ENCODE measurements at places on chromosomes 12 and 14.
A peak's percentile ranks its signal among the peaks of the same experiment; 100 is the strongest.

DNA sequence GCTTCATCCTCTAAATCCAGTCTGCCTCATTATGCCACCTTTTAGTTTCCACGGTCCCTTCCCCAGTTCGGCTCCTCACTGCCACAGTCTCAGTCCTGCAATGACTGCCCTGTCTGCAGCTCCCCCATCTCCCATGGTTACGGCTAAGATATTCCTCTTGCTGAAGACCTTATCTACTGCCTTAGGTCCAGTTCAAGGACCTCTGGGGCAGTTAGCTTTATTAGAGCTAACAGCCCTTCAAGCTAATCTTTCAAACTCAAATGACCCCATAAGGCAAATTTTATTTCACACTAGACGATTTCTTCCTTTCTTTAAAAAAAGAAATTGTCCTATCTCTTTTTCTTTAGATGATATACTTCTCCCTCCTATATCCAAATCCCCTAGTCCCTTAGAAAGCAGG lies 214.7 kb downstream of the MON2 start:
- H3K4me1 ChIP-seq = peaks cover 3% of the 10 kb centered on the region
- H3K27me3 ChIP-seq = peaks cover 4% of the 10 kb centered on the region
- no peak overlapping the region for H3K27ac ChIP-seq
- H3K36me3 ChIP-seq = no peaks in the 10 kb centered on the region
- H3K4me3 ChIP-seq = no peak overlapping the region

DNA sequence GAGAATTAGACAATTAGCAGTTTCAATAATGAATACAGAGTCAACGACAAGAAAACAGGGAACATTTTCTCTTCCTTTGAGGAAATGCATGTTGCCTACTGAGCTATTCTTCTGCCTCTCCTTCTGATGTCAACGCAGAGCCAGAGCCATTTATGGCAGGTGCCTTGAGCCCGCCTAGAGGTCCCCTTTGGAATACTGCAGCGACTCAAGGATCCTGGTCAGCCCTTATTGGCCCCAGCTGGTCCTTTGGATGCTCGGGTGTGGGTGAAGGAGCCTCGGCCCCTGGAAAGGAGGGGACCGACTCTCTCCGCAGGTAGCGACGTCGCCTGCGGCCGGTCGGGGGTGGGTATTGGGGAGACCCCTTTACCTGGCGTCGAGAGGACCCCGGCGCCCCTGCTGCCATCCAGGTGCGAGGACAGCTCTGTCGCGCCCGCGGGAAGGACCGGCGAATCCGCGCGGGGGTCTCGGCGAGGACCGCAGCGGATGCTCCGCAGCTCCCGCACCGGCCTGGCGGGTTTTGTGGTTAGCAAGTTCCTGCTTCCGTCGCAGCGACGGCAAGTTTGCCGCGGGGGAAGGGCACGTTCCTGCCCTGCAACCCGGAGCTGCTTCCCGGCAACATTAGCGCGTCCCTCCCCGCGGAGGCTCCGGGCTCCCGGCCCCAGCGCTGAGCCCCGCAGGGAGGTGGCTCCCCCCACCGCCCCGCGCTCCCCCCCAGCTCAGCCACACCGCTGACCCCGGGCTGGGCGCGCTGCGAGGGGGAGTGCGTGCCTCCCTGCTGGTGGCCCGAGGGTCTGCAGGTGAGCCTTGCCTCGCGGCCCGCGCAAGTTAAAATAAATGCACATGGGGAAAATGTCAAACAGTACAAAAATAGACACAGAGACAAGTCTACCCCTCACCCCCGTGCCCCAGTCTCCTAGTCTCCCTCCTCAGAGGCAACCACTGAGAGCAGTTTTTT lies at the start of gene MANSC1:
Gene MANSC1 (minus strand): TSS at position 532 of the 955 bp plus-strand sequence. CDS start 6,928 bp downstream, outside the sequence.
- peaks cover 5% of the 10 kb centered on the region for H3K4me1 ChIP-seq
- peak within 1 kb of the TSS; percentile 75 for H3K4me3 ChIP-seq
- no peaks in the 10 kb centered on the region for H3K27me3 ChIP-seq
- no peaks in the 10 kb centered on the region for H3K36me3 ChIP-seq

DNA sequence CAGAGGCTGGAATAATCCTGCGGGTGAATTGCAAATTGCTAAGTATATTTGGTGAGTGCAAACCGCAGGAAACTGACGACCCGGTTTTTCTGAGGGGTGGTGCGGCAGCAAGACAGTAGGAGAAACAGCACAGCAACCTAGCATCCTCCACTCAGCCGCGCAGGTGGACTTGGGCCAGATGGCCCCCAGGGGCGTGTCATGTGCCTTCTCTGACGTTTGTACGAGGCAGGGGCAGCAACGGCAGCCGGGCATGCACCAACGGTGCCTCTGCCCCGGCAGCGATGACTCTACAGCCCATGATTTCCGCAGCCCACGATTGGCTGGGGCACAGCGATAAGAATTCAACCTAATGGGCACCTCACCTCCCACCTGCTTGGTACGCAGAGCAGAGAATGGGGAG lies 11.1 kb upstream of the CLEC2A start:
- DNase-seq = no peak
- H3K36me3 ChIP-seq = no peaks in the 10 kb centered on the region
- H3K27me3 ChIP-seq = peaks cover 3% of the 10 kb centered on the region
- no peak overlapping the region for H3K27ac ChIP-seq
- H3K4me3 ChIP-seq = peak overlapping the region; percentile 52

DNA sequence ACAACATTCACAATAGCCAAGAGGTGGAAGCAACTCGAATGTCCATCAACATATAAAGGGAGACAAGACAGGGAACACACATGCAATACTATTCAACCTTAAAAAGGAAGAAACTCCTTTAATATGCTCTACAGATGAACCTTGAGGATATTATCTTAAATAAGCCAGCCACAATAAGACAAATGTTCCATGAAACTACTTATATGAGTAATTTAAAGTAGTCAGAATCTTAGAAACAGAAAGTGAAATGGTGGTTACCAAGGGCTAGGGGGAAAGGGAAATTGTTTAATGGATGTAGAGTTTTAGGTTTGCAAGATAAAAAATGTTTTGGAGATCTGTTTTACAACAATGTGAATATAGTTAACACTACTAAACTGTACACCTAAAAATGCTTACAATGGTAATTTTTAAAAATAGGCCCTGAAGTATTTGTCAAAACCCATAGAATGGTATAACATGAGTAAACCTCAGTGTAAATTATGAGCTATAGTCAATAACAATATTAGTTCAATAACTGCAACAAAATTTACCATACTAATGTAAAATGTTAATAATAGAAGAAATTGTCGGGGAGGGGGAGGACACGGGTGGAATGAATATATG lies 71.1 kb downstream of the EGLN3 start:
- DNase-seq = no peak
- no peaks in the 10 kb centered on the region for H3K36me3 ChIP-seq
- no peak overlapping the region for H3K4me3 ChIP-seq

GRCh38 chr14:91252871-91253794 lies 8.6 kb upstream of the GPR68 start:
- H3K27ac ChIP-seq = peak overlapping the region; percentile 6
- peaks cover 44% of the 10 kb centered on the region for H3K4me1 ChIP-seq
- peak overlapping the region; percentile 79 for H3K4me3 ChIP-seq
- H3K36me3 ChIP-seq = no peaks in the 10 kb centered on the region

GRCh38 chr12:57732726-57733593 lies 5.6 kb downstream of the AGAP2 start:
- no peak for DNase-seq
- H3K4me3 ChIP-seq = no peak overlapping the region
- H3K4me1 ChIP-seq = peaks cover 12% of the 10 kb centered on the region
- no peak overlapping the region for H3K27ac ChIP-seq
- H3K27me3 ChIP-seq = no peaks in the 10 kb centered on the region

- no peaks in the 10 kb centered on the region for H3K27me3 ChIP-seq
- peaks cover 7% of the 10 kb centered on the region for H3K4me1 ChIP-seq
- peaks cover 1% of the 10 kb centered on the region for H3K36me3 ChIP-seq
- DNase-seq = no peak
- no peak overlapping the region for H3K4me3 ChIP-seq
- no peak overlapping the region for H3K27ac ChIP-seq
Measured at GRCh38 chr14:95543021-95543420, 8.2 kb downstream of the GLRX5 start.

DNA sequence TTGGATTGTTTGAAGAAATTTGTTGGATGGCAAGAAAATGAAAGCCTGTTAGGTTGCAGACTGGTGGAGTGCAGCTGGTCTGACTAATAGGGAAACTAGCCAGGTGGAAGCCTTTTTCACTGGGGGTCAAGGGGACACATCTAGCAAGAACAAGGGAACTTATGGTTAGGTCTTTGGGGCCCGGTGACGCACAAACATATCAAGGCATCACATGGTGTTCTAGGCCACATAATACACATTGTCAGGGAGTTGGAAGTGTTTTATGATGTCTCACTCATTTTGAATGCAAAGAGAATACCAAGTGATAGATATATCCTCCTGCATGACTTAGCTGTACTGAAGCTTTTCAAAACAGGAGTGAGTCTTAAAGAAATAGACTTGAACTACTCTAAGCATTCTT lies 351.2 kb downstream of the KCNH5 start:
- no peak overlapping the region for H3K4me3 ChIP-seq
- H3K27ac ChIP-seq = no peak overlapping the region
- no peaks in the 10 kb centered on the region for H3K4me1 ChIP-seq
- no peaks in the 10 kb centered on the region for H3K36me3 ChIP-seq

DNA sequence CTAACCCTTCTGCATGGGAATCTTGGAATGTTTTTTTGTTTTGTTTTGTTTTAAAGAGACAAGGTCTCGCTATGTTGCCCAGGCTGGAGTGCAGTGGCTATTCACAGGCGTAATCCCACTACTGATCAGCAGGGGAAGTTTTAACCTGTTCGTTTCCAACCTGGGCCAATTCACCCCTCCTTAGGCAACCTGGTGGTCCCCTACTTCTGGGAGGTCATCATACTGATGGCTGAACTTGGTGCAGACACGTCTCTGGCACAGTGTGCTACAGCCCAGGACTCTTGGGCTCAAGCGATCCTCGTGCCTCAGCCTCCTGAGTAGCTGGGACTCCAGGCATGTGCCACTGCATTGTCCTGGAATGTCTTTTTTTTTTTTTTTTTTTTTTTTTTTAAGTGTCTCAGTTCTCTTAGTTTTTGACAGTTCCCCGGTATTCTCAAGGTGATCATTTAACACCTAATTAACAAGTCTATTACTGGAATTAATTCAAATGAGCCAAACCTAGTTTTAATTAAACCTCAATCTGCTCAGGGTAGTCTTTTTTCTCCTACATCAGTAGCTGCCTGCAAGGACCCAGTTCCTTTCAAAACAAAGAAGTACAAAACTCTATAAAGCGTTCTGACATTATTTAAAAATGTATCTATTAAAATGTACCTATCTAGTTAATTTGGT lies 49.0 kb upstream of the ISM2 start:
- no peak for DNase-seq
- peaks cover 17% of the 10 kb centered on the region for H3K36me3 ChIP-seq
- H3K4me3 ChIP-seq = no peak overlapping the region
- peaks cover 5% of the 10 kb centered on the region for H3K4me1 ChIP-seq

DNA sequence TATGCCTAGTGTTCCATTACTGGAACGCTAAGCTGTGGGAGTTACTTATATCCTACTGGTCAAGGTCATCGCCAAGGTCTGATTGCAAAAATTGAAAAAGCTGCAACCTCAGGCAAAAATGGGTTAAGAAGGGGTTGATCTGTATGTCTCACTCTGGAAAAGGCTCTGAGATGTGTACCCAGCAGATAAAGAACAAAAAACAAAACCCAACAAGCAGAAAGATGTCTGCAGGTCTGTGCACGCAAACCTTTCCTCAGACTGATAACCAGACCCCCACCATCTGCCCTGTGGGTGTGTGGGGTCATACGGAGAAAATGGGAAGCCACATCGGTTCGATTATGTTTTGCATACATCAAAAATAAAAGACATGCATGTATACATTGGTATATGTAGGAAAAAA lies 56.4 kb downstream of the TESC start:
- DNase-seq = no peak
- H3K27ac ChIP-seq = no peak overlapping the region
- no peaks in the 10 kb centered on the region for H3K27me3 ChIP-seq
- H3K4me3 ChIP-seq = no peak overlapping the region

GRCh38 chr12:122265886-122266229 lies 436 bp downstream of the VPS33A start:
- H3K27ac ChIP-seq = peak overlapping the region; percentile 99
- H3K36me3 ChIP-seq = peaks cover 3% of the 10 kb centered on the region
- H3K4me3 ChIP-seq = peak overlapping the region; percentile 99
- DNase-seq = no peak
- no peaks in the 10 kb centered on the region for H3K27me3 ChIP-seq
- peaks cover 7% of the 10 kb centered on the region for H3K4me1 ChIP-seq

DNA sequence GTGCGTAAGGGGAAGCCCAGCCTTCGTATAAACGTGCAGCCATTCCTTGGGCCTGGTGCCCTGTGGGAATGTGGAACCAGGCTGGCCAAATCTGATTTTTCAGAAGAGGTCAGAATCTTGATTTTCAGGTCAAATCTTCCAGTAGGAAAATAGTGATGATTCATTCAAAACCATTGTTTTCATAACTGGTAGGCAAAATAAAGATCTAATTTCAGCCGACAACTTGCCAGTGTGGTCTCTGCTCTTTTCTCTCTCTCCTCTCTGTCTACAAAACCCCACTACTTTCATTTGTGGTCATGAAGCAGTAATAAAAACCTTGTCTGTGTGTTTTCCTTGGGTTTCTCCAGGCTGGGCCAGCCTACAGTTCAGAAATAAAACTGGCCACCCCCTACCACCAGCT lies 135.1 kb downstream of the RBM19 start:
- DNase-seq = no peak
- H3K27ac ChIP-seq = no peak overlapping the region
- peaks cover 11% of the 10 kb centered on the region for H3K36me3 ChIP-seq
- H3K27me3 ChIP-seq = no peaks in the 10 kb centered on the region
- H3K4me1 ChIP-seq = peaks cover 12% of the 10 kb centered on the region

GRCh38 chr14:88765130-88765529 lies 27.6 kb downstream of the EML5 start:
- no peak overlapping the region for H3K4me3 ChIP-seq
- H3K27me3 ChIP-seq = no peaks in the 10 kb centered on the region
- no peak overlapping the region for H3K27ac ChIP-seq
- peaks cover 30% of the 10 kb centered on the region for H3K36me3 ChIP-seq
- no peak for DNase-seq
- no peaks in the 10 kb centered on the region for H3K4me1 ChIP-seq

- no peak overlapping the region for H3K27ac ChIP-seq
- peaks cover 3% of the 10 kb centered on the region for H3K36me3 ChIP-seq
- H3K4me1 ChIP-seq = peaks cover 5% of the 10 kb centered on the region
- H3K27me3 ChIP-seq = no peaks in the 10 kb centered on the region
Measured at GRCh38 chr12:108179305-108179704, 50.2 kb downstream of the WSCD2 start.

DNA sequence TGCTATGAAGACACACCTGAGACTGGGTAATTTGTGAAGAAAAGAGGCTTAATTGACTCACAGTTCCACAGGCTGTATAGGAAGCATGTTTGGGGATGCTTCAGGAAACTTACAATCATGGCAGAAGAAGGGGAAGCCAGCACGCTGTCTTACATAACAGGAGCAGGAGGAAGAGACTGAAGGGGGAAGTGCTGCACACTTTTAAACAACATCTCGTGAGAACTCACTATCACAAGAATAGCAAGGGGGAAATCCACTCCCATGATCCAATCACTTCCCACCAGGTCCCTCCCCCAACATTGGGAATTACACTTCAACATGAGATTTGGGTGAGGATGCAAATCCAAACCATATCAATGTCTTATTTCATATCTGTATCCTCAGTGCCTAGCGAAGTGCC lies 307.2 kb downstream of the ATP23 start:
- no peaks in the 10 kb centered on the region for H3K36me3 ChIP-seq
- DNase-seq = no peak
- H3K27ac ChIP-seq = no peak overlapping the region
- H3K4me3 ChIP-seq = no peak overlapping the region
- H3K27me3 ChIP-seq = peaks cover 3% of the 10 kb centered on the region

GRCh38 chr14:82766996-82767395 lies 1233.3 kb upstream of the SEL1L start:
- no peak for DNase-seq
- no peaks in the 10 kb centered on the region for H3K36me3 ChIP-seq
- no peaks in the 10 kb centered on the region for H3K4me1 ChIP-seq
- H3K27me3 ChIP-seq = no peaks in the 10 kb centered on the region

Measured in memory B cell (primary cell).